ENCODE measurements at places on chromosomes 12 and 14. TPM values are rescaled to one million over a fixed set of nuclear protein-coding genes. Genes with fewer than 3 reads are reported as not detected.

The ATP2B1 gene
- 14.2 TPM for total RNA-seq

The CD9 gene
- total RNA-seq, result 117 TPM

DNA sequence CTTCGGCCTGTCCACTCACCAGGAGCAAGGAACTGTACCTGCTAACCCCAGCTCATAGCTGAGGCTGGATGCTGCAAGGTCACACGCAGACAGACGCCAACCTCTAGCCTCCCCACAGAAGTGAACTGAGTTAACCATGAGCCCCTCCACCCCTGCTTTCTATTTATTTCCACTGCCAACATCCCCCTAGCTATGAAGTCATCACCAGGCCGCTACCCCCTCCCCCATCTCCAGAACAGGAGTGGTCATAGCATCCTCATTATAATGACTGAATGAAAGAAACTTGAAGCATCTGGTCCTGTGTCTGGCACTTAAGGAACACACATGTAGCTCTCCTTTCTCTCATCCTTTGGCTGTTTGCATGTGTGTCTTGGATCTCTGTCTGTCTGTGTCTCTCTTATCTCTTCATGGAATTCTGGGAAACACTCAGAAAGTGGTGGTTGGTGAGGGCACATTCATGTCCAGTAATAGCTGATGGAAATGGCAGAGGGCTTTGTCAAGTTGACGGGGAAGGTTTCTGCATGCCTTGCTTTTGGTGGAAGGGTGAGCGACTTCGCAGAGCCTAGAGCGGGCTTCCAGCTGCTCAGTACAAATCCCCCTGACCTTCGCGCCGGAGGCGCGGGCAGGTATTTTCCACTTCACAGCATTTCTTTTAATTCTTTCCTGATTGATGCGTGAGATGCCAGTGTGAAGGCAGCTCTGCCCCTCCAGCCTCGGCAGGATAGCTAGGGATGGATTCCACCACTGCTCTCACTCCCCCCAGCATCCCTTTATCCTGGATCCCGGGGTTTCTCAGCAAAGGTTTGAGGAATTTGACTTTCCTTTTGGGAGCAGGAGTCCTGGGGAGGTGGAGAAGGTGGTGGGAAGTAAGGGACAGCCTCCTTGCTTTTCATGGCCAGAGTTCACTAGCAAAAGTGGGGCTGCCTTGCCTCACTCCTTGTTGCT lies 198.2 kb downstream of the CHST11 start:
- DNase-seq, result no peak

GRCh38 chr12:6205761-6206160 lies 5.6 kb downstream of the CD9 start:
- DNase-seq, result peak; percentile 13

DNA sequence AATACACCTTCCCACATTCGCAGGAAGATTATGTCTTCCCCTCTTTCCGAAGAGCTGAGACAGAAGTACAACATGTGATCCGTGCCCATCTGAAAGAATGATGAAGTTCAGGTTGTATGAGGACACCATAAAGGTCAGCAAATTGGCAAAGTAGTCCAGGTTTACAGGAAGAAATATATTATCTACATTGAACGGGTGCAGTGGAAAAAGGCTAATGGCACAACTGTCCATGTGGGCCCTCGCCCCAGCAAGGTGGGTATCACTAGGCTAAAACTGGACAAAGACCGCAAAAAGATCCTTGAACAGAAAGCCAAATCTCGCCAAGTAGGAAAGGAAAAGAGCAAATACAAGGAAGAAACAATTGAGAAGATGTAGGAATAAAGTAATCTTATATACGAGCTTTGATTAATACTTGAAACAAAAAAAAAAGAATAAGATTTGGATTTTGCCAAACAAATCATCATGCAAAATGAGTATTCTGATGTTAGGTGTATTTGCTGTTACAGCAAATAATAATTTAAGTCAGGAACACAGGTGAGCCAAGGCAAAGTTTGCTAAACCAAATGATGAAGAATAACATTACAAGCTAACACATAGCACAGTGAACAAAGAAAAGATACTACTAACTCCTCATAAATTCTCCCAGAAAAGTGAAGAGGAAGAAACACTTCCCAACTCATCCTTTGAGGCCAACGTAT lies 30.6 kb downstream of the FAM186A start:
- no peak for DNase-seq

GRCh38 chr14:101849125-101849524 lies 87.6 kb downstream of the PPP2R5C start:
- DNase-seq, result peak; percentile 66

The OR6J1 gene
- not detected for total RNA-seq

DNA sequence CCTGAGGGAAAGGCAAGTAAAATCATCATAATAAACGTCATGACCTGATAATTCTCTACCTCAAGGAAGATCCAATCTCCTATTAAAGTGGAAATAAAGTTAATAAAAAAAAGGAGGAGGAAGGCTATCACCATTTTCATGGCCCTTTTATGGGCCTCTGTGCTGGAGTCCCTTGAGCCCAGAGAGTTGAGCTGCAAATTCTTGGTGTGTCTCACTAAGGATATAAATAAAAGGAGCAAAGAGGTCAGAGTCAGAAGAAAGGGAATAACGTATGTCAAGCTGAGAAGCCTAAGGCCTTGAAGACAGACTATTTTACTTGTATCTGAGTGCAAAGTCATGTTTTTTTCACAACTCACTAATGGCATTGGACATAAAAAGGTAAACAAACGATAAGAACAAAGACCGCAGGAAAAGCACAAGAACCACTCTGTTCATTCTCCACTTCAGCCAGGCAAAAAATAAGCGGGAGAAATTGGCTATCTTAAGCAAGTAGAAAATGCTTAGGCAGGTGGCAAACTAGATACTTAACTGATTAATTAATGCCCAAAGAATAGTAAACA lies 12.0 kb upstream of the SMIM10L1 start:
- DNase-seq, result no peak

- no peak for DNase-seq
Measured at GRCh38 chr12:113803759-113804140, 162.4 kb downstream of the RBM19 start.

The FBLN5 gene
- total RNA-seq, result 162 TPM

DNA sequence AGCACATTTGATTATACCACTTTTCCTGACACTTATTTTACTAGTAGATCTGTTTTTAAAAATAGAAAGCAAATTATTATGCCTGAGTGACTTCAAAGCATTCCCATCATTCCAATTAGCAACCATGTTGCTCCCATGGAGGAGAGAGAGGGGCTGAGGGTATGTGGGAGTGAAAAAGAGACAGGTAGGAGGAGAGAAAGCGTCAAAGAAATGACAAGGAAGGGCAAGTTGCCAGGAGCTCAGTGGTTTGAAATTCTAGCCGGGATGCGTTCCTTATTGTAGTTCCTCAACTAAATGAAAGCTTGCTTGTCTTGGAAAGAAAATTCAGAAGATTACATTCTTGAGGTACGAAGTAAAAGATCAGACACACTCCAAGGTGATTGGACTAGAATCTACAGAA lies 92.4 kb upstream of the PKP2 start:
- DNase-seq, result no peak

The ADIPOR2 gene
- total RNA-seq, result 36.4 TPM

The ADCY4 gene
- 24.1 TPM for total RNA-seq

DNA sequence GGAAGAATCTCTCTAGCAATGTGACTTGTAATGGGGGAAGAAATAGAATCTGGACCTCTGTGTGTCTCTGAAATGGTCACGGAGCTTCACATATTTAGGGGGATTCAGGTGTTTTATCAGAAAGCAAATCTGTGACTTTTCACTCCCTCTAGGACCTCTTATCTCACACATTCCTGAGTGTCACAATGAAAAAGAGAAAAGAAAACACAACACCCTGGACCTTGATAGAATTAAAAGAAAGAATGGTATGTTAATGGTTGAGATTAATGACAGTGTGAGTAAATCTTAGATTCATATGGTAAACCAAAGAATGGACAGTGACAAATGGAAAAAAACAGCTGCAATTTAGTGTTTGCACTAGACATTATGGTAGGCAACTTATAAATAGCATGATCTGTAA lies 68.5 kb downstream of the PKP2 start:
- no peak for DNase-seq

GRCh38 chr14:95157048-95157326 lies 342 bp downstream of the DICER1 start:
- no peak for DNase-seq

- DNase-seq, result peak; percentile 21
Measured at GRCh38 chr12:110249105-110249504, 31.9 kb upstream of the ATP2A2 start.

GRCh38 chr14:32698831-32699230 lies 239.8 kb upstream of the NPAS3 start:
- no peak for DNase-seq
